SW 1271 (cell line): ENCODE measurements at places on chromosomes 7 and 10.

GRCh38 chr7:29140873-29141468 is 5.4 kb downstream of the CPVL start:
- DNase-seq, result no peak

GRCh38 chr10:73907841-73908517 is 3.0 kb upstream of the PLAU start:
- DNase-seq, result no peak

DNA sequence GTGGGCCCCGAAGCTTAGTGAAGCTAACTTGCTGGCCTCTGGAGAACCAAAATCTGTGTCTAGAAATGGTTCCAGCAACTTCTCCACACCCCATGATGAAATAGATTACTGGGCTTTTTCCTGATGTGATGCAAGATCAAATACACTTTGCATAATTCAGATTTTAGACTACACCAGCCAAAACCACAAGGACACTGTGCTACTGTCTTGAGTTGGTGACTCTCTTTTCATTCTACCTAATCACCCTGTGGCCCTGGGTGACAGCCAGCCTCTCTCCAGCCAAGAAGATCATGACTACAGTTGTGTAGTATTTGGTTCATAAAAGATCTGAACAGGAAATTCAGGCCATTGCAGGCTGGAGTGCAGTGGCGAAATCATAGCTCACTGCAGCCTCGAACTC is 22.2 kb downstream of the AZGP1 start:
- no peak for DNase-seq

GRCh38 chr7:47552621-47553020 is 29.3 kb downstream of the TNS3 start:
- DNase-seq, result no peak

- DNase-seq, result no peak
These were observed 97.7 kb downstream of the TMEM130 start for GRCh38 chr7:98771941-98772603.

- no peak for DNase-seq
These were observed 612.8 kb downstream of the IPMK start for GRCh38 chr10:57654856-57655255.

- no peak for DNase-seq
These were observed 3.1 kb downstream of the CYP2W1 start for GRCh38 chr7:985915-986741.

GRCh38 chr7:132817949-132818348 is 241.7 kb upstream of the PLXNA4 start:
- no peak for DNase-seq

- DNase-seq, result no peak
These were observed 278.1 kb upstream of the NRP1 start for GRCh38 chr10:33612551-33612950.

- no peak for DNase-seq
These were observed 35.2 kb upstream of the MXI1 start for GRCh38 chr10:110172155-110172554.

DNA sequence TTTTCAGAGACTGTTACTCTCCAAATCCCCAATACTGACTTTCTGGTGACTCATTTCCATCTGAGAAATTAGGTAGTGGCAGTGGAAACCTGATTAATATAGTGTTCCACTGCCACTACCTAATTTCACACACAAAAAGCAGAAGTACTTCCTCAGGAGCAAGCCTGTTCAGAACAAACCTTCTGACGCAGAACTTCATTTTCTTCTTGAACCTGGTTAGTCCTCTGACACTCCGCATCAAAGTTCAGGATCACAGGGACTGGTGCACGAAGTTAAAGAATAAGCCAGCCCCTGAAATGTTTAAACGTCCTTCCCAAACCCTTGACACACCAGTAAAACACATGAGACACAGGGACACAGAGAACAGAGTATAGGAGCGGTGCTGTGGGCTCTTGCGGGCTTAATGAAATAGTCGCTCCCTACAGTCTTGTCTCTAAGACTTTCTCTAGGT is 4.4 kb downstream of the WDR91 start:
- no peak for DNase-seq

DNA sequence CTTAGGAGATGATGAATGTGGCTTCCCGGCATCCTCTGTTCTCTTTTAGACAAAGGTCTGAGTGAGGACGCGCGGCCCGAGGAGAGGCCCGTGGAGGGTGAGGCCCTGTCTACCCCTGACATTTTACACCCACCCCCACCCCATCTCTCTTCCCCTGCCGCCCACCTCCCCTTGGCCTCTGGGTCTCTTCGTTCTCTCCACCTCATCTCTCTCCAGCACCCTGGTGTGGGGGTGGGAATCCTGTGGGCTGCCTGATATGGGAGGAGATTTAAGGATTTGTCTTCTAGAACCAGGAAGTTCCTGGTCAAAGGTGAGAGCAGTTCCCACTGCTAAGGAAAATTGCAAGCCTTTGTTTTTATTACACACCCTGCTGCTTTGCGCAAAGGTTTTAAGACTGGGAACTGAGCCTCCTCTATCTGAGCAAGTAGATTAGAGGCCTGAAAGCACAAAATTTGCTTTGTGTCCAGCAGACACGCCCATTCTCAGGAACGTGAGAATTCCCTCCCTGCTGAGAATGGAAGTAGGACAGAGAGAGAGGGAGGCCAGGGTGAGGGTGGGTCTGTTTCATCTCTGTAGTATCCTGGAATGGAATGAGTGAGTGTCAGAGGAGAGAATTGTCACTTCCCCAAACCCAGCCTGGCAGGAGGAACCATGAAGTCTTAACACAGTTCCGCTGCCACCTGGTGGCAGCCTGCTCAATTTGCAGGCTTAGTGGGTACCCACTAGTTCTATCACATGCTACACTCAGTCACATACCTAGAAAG is 91.2 kb downstream of the GTF2IRD1 start:
- DNase-seq, result no peak

- DNase-seq, result no peak
These were observed 44.6 kb upstream of the TSPAN13 start for GRCh38 chr7:16708980-16709379.

- DNase-seq, result no peak
These were observed 52.5 kb upstream of the BMPER start for GRCh38 chr7:33852838-33853237.

DNA sequence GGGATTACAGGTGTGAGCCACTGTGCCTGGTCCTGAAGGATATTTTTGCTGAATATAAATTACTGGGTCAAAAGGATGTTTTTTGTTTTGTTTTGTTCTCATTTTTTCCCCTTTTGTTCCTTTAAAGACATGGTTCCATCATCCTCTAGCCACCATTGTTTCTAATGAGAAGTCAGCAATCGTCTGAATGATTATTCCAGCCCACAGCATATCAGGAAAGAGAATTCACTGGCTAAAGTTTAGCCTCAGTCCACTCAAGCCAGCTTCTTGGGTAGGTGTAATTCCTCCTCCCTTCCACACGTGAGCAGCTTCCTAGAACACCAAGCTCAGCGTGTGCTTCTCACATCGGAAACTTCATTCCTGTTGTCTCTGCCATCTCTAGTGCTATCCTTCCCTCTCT is 112.8 kb upstream of the INSIG1 start:
- DNase-seq, result no peak

- no peak for DNase-seq
These were observed 650.9 kb downstream of the GATA3 start for GRCh38 chr10:8705415-8705814.

- no peak for DNase-seq
These were observed 94.9 kb upstream of the IKZF1 start for GRCh38 chr7:50209461-50210135.

GRCh38 chr10:70191972-70192305 is 21.6 kb upstream of the SAR1A start:
- no peak for DNase-seq

DNA sequence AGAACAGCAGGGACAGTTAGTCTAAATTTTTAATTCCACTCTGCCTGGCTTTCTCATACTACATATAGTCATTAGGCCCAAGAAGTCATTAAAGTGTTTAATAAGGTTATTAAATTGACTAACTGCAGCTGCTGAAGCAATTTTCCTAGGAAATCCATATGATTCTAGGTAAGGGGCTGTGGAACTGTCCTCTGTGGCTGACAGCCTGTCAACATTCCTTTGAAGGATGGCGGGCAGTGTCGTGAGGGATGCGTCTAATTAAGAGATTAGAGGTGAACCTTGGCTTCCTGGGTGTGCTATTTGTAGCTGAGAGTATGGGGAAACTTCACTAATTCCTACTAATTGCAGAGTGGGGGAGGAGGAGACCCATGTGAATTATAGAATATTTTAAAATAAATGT is 64.6 kb downstream of the SNX10 start:
- DNase-seq, result no peak

DNA sequence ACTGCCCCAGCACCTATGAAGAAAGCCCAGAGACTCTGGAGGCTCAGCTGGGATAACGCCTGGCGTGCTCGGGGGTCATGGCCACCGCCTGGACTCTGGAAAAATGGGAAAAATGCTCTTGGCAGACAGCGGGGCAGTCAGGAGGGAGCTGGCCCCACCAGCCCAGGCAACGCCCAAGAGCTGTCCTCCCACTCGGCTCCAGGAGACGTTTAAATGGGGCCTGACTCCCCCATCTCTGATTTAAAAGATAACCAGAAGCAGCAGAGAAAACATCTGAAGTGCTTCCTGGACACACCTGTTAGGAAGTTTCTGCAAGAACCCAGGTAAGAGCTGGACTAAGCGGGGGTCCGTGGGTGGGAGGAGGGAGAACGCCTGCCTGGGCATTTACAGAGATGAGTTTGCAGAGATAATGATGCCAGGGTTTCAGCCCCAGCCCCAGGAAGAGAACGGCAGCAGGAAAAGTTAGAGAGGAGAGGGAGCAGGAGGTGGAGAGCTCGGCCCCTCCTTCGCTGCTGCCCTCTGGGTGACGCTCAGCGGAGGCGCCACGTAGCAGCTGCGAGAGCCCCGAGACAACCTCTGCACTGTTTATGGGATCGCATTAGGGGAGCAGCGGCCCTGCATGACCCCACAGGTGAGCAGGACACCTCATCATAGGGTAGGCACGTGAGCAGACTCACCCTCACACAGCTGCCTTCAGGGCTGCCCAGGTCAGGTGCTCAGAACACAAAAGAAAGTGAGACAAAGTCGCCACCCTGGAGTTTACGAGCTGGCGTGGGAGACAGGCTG is 83.5 kb upstream of the INSIG1 start:
- no peak for DNase-seq

- DNase-seq, result no peak
These were observed 64.7 kb downstream of the GOLGA7B start for GRCh38 chr10:97914171-97914836.
